ENCODE measurements at places on chromosomes 5 and 9.

GRCh38 chr5:170386743-170387395, 2.3 kb downstream of the KCNMB1 start:
- no peak for DNase-seq

DNA sequence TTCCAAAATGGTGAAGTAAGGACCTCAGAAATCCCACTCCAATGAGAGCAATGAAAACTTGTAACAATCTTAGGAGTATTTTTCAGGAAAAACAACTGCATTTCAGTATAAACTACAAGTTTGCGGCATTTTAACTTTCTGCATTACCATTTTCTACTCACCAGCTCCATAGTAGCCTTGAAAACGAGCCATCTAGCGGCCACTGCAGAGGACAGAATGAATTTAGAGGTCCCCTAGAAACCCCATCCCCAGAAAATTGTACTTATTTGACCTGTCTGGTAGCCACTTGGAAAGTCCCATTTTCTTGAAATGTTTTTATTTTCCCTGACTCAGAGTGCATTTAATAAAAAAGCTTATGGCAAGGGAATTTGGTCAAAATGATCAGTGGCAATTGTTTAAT, 205.4 kb upstream of the ITGA1 start:
- no peak for DNase-seq

- DNase-seq = no peak
These were observed 45.1 kb downstream of the KIAA1958 start for GRCh38 chr9:112531666-112532282.

GRCh38 chr9:36150574-36151315, 14.2 kb downstream of the GLIPR2 start:
- DNase-seq = no peak

- no peak for DNase-seq
These were observed 22.4 kb upstream of the FCN2 start for GRCh38 chr9:134858051-134858841.

- no peak for DNase-seq
These were observed 38.5 kb upstream of the OR2S2 start for GRCh38 chr9:35996358-35996970.

DNA sequence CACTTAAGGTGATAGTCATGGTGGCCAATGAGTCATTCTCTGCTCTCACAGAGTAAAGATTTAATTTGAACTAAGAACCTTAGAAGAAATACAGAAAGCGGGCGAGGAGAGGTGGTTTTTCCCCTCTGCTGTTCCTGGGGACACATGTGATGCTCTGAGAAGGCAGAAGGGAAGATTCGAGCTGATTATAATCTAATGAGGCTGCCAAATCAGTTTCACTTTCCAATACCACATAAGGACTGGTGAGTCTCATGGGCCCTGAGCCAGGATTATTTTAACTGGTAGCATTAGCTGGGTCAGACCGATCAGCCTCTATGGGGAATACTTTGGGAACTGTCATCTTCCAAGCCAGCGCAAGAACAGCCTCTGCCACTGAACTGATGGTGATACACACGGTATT, 116.5 kb downstream of the SLC1A3 start:
- no peak for DNase-seq

GRCh38 chr9:117160254-117160653, 254.6 kb downstream of the ASTN2 start:
- DNase-seq = no peak

GRCh38 chr5:66645039-66645438, 48.8 kb downstream of the MAST4 start:
- DNase-seq = no peak

DNA sequence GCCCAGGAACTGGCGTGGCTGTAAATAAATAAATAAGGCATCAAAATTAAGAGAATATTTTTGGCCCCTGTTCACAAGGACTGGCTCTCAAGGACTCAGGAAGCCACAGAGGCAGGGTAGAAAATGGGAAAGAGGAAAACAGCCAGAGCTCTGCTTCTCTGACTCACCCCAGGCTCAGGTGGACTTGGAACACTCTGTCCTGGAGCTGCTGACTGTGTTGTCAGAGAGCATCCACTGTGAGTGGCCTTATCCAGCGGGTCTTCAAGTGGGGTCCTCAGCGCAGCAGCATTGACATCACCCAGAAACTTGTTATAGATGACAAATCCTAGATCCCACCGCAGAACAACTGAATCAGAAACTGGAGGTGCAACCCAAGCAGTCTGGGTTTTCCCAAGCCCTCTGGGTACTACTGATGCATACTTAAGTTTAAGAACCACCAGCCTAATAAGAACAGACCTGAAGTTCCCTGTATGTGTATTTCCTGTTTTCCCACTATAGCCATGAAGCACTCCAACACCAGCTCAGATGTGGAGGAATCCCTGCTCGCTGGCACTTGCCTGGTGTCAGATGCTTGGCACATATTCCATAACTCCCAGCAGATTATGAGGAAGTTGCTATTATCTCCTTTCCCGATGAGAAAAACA, 20.5 kb downstream of the ADRA1B start:
- no peak for DNase-seq

GRCh38 chr5:169300468-169301385, at the start of gene SLIT3:
TSS of gene SLIT3 (minus strand) at chr5:169301139. CDS start at chr5:169300709, 430 bp downstream.
- DNase-seq = no peak

DNA sequence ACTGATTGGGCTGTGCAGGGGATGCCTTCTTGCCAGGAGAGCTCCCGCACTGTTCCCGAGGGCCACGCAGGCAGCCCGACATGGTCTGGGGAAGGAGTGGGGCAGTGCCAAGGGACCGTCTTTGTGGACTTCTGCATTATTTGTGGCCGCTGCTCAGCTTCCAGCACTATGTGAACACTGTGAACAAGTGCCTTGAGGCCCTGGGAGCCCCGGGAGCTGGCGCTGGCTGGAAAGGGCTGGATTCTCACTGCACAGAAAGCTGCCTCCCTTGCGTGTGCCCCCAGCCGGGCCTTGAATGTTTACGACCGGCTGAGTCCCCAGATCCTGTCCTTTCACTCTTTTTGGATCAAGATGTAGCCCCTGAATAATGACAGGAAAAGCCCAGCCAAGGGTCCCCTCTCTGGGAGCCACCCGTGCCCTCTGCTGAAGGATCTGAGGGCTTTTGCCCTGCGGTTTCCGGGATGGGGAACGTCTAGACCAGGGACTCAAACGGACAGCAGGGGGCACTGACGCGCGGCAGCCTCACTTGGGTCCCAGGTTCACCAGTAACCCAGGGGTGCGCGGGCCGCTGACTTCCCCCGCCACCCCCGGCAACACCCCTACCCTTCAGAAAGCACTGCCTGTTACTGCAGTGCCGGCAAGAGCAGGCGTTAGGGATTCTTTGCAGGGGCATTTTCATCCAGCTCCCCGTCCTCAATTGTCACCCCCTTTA, 98.9 kb upstream of the FCN2 start:
- no peak for DNase-seq

DNA sequence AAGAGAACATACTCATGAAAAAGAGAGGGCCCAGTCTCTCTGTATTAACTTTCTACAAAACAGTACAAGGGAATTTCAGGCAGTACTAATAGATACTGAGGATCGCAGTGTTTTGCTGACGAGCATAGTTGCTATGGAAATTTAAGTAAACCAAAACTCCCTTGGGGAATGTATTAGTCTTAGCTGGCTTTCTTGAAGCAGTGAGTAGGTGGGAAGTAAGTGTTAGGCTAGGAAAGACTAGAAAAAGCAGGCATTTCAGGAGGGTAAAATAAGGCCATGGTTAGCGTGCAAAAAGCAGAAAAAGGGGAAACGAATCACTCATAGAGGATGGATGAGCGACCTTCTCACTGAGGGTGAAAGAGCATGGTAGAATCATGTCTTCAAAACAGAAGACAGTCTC, 84.3 kb upstream of the ACTBL2 start:
- DNase-seq = no peak

DNA sequence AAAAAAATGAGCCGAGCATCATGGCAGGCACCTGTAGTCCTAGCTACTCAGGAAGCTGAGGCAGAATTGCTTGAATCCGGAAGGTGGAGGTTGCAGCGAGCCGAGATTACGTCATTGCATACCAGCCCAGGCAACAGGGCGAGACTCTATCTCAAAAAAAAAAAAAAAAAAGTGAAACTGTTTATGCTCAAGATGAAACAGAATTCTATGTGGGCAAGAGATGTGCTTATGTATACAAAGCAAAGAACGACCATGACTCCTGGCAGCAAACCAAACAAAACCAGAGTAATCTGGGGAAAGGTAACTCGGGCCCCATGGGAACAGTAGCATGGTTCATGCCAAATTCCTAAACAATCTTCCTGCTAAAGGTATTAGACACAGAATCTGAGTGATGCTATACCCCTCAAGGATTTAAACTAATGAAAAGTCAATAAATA, 32.6 kb upstream of the PLAC8L1 start:
- no peak for DNase-seq

GRCh38 chr5:135839566-135839965, 5.1 kb downstream of the SLC25A48 start:
- no peak for DNase-seq

- DNase-seq = no peak
These were observed 8.7 kb upstream of the MYOT start for GRCh38 chr5:137858954-137859353.
